Activated CD4-positive, alpha-beta T cell treated with anti-CD3 and anti-CD28 coated beads for 48 hours (primary cell): ENCODE measurements at places on chromosomes 11 and 22.

- DNase-seq, result no peak
These were observed 1.5 kb downstream of the SHANK3 start for GRCh38 chr22:50674130-50674500.

GRCh38 chr22:19177164-19178064 lies 1.1 kb downstream of the SLC25A1 start:
- DNase-seq, result no peak

- DNase-seq, result no peak
These were observed 20.6 kb upstream of the MS4A7 start for GRCh38 chr11:60357771-60358170.

DNA sequence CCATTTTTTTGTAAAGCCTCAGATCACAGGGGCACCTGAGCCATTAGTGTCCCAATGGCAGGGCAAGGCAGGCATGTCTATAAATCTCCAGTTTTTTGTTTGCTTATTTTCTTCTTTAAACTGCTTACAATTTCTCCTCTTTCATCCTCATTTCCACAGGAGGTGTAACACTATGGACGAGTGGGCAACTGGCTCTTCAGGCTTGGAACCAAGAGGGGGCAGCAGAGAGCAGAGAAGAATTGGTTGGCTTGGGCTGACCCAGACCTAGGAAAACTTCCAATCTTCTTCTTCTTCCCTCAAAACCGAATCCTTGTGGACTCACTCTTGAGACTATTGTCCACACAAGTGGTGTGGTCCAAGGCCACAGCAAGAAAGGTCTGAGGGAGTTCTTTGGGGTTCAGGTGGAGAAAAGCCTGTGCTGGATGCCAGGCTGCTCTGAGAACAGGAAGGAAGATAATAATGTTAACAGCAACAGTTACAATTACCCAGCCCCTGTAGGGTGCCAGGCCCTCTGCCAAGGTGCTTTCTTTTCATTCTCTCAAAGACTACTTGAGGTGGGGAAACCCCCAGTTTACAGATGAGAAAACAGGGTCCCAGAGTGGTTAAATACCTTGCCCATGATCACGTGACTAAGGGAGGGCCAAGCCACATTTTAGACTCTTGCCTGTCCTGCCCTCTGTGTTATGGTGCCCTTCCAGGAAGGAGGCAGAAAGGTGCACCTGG lies 70.7 kb upstream of the E2F8 start:
- DNase-seq, result peak; percentile 66

- no peak for DNase-seq
These were observed 2.9 kb downstream of the MICAL2 start for GRCh38 chr11:12113294-12113693.

DNA sequence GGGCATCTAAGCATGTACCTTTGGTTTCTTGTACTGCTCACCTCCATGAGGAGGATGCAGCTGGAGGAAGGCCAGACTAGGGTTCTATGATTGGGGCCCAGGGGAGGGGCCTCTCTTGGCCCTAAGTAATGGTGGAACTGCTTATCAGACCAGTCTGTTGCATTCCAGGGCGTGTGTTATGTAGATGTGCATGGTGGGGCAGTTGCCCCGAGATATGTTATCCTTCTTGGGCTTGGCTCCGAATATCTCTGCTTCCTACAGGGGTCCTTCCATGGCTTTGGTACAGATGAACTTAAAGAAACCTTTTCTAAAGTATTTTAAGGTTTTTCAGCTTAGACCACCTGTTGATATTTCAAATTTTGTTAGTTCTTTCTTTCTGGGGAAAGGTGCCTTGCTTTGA lies 126.0 kb downstream of the SWAP70 start:
- DNase-seq, result no peak

DNA sequence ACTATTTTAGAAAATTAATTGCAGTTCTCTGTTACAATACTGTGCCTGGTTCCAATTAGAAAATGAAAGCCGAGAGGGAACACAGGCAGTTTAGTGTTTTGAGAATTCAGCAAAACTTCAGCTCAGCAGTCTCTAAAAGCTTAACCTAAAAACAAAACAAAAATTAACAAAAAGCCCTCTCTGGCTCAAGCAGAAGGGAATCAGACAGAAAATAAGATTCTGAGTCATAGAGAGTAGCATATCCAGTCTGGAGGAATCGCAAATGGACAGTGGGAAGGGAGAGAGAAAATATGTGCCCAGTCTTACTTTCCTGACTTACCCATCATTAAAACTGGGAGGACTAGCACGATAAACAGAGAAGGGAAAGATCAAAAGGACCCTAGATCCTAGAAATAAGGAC lies 38.1 kb upstream of the CHRM4 start:
- DNase-seq, result no peak

GRCh38 chr11:69122630-69123431 lies 32.9 kb upstream of the SMIM38 start:
- peak; percentile 83 for DNase-seq

DNA sequence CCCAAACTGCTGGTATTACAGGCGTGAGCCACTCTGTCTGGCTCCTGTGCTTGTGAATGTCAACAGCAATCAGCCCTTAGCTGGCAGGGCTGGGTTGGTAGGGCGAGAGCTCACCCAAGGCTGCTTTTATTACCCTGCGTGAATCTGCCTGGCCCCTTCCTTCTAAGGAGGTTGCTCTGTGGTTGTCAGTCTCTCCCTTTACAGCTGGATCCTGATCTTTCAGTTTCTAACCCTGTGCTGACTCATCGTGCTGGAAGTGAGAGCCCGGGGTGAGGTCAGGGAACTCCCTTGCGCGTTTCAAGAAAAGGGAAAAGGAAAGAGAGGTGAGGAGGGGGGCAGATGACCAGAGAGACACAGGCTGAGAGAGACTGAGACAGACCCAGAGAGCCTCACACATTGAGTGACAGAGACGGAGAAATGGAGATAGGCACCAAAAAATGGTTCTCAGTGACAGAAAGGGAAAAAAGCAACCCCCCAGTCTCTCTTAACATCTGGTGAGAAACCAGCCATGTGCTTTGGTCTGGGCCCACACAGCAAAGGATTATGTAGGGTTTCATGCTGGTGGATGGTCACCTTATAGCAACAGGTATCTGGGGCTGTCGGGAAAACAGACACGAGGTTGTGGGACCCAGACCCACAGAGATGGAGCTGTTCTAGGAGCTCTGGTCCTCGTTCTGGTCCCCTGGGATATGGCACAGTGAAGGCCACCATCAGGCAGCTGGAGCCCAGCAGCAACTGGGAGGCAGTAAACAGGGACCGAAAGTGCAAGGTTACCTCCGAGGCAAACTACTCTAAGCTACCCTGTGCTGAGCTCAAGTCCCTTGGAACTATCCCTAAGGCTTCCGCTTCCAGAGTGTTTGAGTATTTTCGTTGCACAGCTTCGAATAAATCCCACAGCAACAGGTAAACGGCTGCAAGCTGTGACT lies 2.5 kb downstream of the TCN2 start:
- DNase-seq, result peak; percentile 52

GRCh38 chr11:27886857-27887256 lies 186.6 kb upstream of the BDNF start:
- no peak for DNase-seq

DNA sequence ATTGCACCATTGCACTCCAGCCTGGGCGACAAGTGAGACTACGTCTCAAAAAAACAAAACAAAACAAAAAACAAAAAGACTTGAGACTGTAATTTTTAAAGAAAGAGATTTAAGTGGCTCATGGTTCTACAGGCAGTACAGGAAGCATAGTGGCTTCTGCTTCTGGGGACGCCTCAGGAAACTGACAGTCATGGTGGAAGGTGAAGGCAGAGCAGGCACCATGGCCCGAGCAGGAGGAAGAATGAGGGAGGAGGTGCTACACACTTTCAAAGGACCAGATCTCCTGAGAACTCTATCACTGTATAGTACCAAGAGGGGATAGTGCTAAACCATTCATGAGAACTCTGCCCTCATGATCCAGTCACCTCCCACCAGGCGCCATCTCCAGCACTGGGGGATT lies 52.0 kb downstream of the CBL start:
- DNase-seq, result no peak

DNA sequence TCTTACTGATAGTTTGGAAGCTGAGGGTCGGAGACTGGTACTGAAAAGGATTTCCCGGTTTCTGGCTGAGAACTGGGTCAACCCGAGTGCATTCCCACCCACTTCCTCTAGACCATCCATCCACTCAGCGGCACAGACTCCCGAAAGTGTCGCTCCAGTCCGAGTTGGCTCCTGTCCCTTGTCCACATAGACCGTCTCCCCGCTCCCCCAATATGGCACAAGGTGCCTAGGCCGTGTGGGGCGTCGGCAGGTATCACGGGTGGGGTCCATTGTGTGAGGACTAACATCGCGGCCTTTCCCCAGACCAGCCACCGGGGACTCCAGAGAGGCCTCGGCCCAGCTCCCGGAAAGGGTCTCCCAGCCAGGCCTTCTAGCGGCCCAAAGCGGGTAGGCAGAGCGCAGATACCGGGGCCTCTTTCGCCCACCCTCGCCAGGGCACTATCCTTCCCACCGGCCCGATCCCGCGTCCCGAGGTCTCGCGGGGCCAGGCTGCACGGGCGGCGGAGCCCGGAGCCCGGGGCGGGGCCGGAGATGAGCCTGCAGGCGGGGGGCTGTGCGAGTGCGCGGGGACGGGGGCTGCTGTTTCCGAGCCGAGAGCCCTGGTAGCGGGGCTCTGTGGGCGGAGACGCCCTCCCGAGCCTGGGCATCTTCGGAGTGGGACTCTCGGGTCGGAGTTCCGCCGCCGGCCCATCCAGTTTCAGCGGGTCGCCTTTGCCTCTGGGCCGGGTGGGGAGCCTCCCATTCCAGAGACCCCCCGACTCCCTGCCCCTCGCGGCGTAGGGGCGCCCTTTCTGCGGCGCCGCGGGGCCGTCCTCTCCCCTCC lies 21.1 kb downstream of the SERPINH1 start:
- DNase-seq, result peak; percentile 39

GRCh38 chr22:35621451-35621850 lies 4.3 kb upstream of the MB start:
- no peak for DNase-seq

GRCh38 chr11:71265559-71266092 lies 13.2 kb upstream of the SHANK2 start:
- DNase-seq, result no peak

DNA sequence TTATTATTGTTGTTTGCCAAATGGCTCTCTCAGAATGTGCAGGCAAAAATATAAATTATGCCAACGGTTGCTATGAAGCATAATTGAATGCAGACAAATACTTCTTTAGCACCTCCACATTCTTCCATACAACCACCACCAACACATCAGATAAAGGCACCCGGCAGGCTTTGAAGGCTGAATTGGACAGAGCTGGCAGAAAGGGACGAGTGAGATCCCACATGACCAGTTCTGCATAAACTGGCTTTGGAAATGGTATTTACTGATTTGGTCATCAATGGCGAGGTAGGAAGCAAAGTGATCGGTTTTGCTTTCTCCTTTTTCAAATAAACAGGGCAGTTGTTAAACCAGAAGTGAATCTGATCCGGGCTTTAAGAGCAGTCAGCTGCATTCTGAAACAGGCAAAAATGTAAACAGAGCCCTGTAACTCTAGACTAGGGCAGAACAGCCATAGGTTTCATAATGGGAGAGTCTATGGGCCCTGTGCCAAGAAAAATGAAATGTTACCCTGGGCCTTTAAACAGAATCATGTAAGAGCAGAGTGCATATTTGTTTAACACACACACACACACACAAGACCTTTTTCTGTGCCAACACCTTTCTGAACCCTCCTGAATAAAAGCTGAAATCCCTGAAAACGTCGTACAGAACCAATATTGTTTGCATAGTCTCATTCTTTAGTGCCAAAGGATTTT lies 97.7 kb downstream of the MPPED2 start:
- DNase-seq, result no peak

- DNase-seq, result no peak
These were observed 66.7 kb upstream of the PAX6 start for GRCh38 chr11:31877863-31878262.

DNA sequence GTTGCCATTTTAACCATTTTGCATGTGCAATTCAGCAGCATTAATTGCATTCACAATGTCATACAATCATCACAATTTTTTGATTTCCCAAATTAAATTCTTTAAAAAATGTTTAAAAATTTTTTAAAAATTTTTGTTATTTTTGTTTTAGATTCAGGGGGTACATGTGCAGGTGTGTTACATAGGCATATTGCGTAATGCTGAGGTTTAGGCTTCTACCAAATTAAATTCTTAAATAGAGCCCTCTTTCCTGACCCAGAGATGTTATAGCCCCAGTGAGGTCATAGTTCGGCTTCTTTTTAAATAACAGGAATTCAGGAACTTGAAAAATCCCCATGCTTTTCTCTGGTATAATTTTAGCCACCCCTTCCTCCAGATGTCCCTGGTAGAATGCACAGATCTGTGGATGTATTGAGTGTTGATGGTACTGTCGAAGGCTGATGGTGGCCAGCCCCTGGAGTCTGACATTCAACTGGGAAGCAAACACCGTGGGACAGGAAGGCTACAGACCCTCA lies 11.3 kb upstream of the AMPD3 start:
- no peak for DNase-seq

DNA sequence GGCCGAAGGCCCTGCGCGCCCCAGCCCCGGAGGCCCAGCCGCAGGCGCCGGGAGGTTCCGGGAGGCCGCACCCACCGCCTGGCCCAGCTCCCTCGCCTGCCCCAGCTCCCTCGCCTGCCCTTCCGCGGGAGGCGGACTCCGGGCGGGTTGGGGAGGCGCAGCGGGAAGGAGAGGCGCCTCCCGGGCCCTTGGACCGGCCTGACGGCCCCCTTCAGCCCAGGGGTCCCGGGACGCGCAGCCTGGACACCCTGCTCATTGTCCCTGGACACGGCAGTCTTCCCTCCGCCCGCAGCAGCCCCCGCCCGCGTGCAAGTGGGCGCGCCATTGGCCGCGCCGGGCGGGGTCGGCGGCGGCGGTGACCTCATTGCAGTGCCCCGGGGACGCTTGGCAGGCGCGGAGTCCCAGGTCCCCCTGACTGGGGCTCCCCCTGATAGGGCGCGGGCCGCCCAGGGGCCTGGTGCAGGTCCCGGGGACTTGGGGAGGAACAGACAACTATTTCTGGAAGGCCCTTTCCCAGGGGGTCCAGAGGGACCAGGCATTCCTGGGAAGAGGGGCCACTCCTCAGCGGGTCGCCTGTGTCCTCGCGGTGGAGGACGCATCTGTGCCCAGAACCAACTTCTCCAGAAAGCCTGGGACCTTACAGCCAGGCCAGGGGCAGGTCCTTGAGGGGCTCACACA lies 501 bp downstream of the CD151 start:
- DNase-seq, result peak; percentile 49

GRCh38 chr11:133263332-133263731 lies 269.0 kb downstream of the OPCML start:
- no peak for DNase-seq

- no peak for DNase-seq
These were observed 162.0 kb upstream of the SORL1-AS1 start for GRCh38 chr11:121614636-121615240.
